Muscle of back (tissue), 13 donors: ENCODE measurements at places on chromosomes 6 and 20. TPM values are rescaled to one million over a fixed set of nuclear protein-coding genes. Genes with fewer than 3 reads are reported as not detected.

DLL1 gene
- polyA plus RNA-seq, result 13.2 TPM

STX11 gene
- polyA plus RNA-seq, result 2.4 TPM

NT5E gene
- polyA plus RNA-seq, result 26.1 TPM

PROKR2 gene
- not detected for polyA plus RNA-seq

PI3 gene
- polyA plus RNA-seq, result not detected

TREML2 gene
- polyA plus RNA-seq, result 0.26 TPM

TRIM31 gene
- 0.37 TPM for polyA plus RNA-seq

CUTA gene
- 148 TPM for polyA plus RNA-seq

PDE10A gene
- polyA plus RNA-seq, result 8.1 TPM
